HFFc6 (cell line): ENCODE measurements at places on chromosomes 12 and 14. TPM values are rescaled to one million over a fixed set of nuclear protein-coding genes. Genes with fewer than 3 reads are reported as not detected.

Gene SPRING1
- 35.1 to 36.6 TPM (median 35.6 TPM) in 3 replicates for total RNA-seq

Gene KLRK1
- not detected in 3 replicates for total RNA-seq

Gene LMO3
- 0.34 and 0.46 TPM in 2 replicates for total RNA-seq

DNA sequence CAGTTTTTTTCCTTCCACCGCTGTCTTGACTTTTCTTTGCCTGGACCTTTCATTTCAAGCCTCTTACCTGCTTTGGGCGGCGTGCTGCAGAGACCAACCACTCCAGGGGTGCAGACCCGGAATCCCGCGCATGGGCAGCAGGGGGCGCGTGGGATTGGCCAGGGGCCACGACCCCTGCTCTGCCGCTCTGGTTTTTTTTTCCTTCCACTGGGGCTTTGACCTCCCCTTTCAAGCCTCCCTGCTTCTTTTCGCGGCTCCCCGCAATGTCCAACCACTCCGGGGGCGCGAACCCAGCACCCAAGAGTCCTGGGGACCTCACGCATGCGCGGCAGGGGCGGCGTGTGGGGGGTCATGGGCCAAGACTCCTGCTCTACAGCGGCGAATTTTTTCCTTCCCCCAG is 325.1 kb downstream of the ALG10 start:
- H3K4me3 ChIP-seq = no peak overlapping the region
- peaks cover 2% of the 10 kb centered on the region; the same call in 1 of the 2 replicates for H3K27me3 ChIP-seq
- no peak for DNase-seq
- no peaks in the 10 kb centered on the region for H3K36me3 ChIP-seq
- H3K27ac ChIP-seq = no peak overlapping the region

DNA sequence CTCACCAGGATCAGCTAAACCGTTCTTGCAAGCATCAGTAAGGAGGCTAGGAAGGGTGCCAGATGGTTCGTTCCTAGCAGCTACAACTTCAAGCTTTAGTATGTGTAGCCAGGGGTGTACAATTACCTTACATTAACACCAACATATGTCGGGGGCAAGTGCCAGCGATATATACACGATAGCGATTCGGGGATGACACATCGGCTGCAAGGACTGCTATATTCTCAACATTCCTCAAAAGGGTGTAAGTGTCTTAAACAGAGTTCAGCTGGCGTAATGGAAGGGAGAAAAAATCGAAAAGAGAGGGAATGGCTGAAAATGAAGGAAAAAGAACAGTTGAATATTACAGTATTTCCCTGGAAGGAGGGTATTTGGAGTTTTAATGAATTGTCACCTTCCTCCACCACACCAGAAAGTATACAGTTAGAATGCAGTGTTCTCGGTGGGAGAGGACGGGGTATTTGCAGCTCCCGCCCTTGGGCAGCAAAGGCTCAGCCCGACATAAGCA is 545 bp downstream of the LIMA1 start:
- H3K27ac ChIP-seq = peak overlapping the region; percentile 72
- DNase-seq = peak; percentile 38
- H3K4me1 ChIP-seq = peaks cover 26% of the 10 kb centered on the region
- no peaks in the 10 kb centered on the region for H3K27me3 ChIP-seq

- H3K27ac ChIP-seq = no peak overlapping the region; the same call in 1 of the 2 replicates
- no peak overlapping the region for H3K4me3 ChIP-seq
- 0 out of 2 replicates have a peak, but pooled peaks cover 2% of the 10 kb centered on the region for H3K27me3 ChIP-seq
- no peak for DNase-seq
- H3K36me3 ChIP-seq = peaks cover 48% of the 10 kb centered on the region
Observed at GRCh38 chr14:54756656-54757392, 145.8 kb downstream of the GCH1 start.
